ENCODE measurements at places on chromosomes 4 and X.

GRCh38 chr4:763922-764321 lies 58.3 kb downstream of the PCGF3 start:
- no peak for DNase-seq

GRCh38 chr4:187232796-187233195 lies 509.1 kb upstream of the FAT1 start:
- DNase-seq = no peak

GRCh38 chr4:859496-859895 lies 33.6 kb upstream of the CPLX1 start:
- DNase-seq = no peak

DNA sequence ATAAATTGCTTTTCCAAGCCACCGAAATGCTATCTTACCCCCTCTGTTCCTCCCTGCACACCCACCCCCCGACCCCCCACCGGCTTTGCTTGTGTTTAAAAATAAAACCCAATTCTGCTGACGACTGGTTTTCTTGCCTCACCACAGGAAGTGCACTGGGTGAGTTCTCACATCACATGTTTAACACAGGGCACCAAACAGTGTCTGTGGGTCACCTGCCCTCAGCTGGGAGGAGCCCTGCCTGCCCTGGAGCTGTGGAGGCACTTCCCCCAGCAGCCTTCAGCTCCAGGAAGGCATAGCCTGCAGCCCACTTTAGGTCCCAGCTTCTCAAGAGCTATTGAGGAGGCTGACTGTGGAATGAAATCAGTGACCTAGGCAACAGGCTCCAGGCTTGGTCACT lies 8.8 kb downstream of the TMEM255A start:
- DNase-seq = peak; percentile 26
